ENCODE measurements at places on chromosomes 11 and 22. TPM values are rescaled to one million over a fixed set of nuclear protein-coding genes. Genes with fewer than 3 reads are reported as not detected.

Gene DDX10
- total RNA-seq: 11.7 TPM

Gene LAYN
- 2.8 TPM for total RNA-seq

Gene GPHA2
- total RNA-seq: not detected

Gene OR5B21
- not detected for total RNA-seq

Gene NCAM1
- 332 TPM for total RNA-seq

Gene FJX1
- 0.88 TPM for total RNA-seq

Data from left ventricle myocardium inferior (tissue), 1 donor.